Effector memory CD4-positive, alpha-beta T cell (primary cell): ENCODE measurements at places on chromosomes 5 and 9.

DNA sequence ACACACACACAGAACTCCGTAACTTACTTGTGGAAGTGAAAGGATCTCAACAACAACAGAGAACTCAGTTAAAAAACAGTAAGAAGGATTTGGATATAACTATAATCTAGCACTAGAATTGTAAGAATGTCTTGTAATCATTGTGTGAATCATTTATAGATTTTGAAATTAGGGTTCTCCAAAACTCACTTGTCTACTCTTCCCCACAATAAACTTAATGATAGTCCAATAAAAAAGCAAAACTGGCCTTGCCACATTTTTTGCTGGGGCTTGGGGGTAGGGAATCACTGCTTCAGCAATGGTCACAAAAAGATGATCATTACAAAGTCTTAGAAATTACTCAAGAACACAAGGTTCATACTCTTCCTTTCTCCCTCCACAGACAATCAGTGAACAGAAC lies 8.8 kb downstream of the TBCA start:
- no peak overlapping the region for H3K4me3 ChIP-seq
- no peaks in the 10 kb centered on the region for H3K27me3 ChIP-seq
- H3K36me3 ChIP-seq, result peaks cover 5% of the 10 kb centered on the region

DNA sequence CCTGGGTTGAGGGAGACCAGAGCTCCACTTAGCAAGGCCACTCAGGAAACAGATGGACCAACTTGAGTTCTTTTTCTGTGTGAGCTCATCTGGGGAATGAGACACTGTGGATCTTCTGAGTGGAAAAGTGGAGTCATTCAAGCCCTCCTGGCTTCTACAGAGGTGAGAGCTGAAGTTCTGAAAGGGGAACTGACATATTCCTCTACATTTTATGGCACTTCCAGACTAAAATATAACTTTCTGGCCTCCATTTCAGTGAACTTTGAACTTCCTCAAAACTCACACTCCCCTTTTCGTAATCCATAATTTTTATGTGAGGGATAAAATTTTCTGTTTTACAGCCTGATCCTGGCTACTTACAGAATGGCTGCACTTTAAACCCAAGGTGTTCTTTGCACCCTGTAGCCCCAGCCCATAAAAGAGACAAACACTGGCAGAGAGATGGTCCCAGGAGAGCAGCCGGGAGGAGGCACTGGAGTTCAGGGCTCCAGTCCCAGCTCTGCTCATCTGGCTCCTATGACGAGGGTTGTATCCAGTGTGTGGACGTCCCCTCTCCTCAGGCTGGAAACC lies 10.8 kb downstream of the SPAAR start:
- no peak overlapping the region for H3K4me3 ChIP-seq
- no peak for DNase-seq
- no peaks in the 10 kb centered on the region for H3K36me3 ChIP-seq
- H3K4me1 ChIP-seq, result no peaks in the 10 kb centered on the region
- no peaks in the 10 kb centered on the region for H3K27me3 ChIP-seq
- H3K27ac ChIP-seq, result no peak overlapping the region

- H3K4me1 ChIP-seq, result peaks cover 10% of the 10 kb centered on the region
- no peak for DNase-seq
- no peaks in the 10 kb centered on the region for H3K36me3 ChIP-seq
These were observed 3.2 kb downstream of the WHRN start for GRCh38 chr9:114501796-114502682.

DNA sequence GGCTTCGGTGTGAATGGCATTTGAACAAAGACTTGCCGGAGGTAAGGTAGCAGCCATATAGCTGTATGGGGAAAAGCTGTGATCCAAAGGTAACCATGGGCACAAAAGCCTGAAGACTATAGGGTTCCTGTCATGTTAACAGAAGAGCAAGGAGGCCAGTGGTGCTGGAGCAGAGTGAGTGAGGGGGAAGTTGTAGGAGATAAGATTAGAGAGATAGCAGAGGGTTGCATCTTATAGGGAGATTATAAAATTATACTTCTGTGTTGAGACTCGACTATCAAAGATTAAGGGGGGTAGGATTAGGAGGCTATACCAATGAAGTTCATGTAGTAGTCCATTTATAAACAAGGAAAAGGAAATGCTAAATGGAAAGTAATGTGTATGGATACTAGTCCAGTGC lies 3.3 kb downstream of the NCBP1 start:
- peaks cover 24% of the 10 kb centered on the region for H3K4me1 ChIP-seq
- DNase-seq, result no peak
- no peak overlapping the region for H3K4me3 ChIP-seq
- peaks cover 7% of the 10 kb centered on the region for H3K36me3 ChIP-seq

GRCh38 chr5:88388476-88389337 lies 120.1 kb upstream of the TMEM161B start:
- no peaks in the 10 kb centered on the region for H3K4me1 ChIP-seq
- no peak overlapping the region for H3K27ac ChIP-seq
- H3K4me3 ChIP-seq, result no peak overlapping the region
- no peaks in the 10 kb centered on the region for H3K36me3 ChIP-seq
- DNase-seq, result no peak

GRCh38 chr5:73603998-73604397 lies 22.0 kb upstream of the ARHGEF28 start:
- no peaks in the 10 kb centered on the region for H3K4me1 ChIP-seq
- no peak for DNase-seq
- H3K27me3 ChIP-seq, result no peaks in the 10 kb centered on the region

DNA sequence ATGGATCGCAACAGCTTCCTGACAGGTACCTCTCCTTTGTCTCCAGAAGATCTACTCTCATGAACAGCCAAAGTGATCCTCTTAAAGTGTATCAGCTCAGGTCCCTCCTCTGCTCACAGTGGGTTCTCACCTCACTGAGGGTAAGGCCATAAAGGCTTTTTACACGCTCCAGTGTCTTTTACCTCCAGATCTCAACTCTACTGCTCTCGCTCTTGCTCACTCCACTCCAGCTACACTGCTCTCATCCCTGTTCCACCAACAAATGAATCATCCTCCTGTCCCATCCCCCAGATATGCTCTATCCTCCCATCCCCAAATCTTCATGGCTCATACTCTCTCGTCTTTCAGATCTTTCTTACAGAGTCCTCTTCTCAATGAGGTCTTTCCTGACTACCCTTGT lies 248.6 kb upstream of the EFNA5 start:
- H3K27ac ChIP-seq, result no peak overlapping the region
- DNase-seq, result no peak
- H3K27me3 ChIP-seq, result no peaks in the 10 kb centered on the region
- H3K36me3 ChIP-seq, result no peaks in the 10 kb centered on the region

DNA sequence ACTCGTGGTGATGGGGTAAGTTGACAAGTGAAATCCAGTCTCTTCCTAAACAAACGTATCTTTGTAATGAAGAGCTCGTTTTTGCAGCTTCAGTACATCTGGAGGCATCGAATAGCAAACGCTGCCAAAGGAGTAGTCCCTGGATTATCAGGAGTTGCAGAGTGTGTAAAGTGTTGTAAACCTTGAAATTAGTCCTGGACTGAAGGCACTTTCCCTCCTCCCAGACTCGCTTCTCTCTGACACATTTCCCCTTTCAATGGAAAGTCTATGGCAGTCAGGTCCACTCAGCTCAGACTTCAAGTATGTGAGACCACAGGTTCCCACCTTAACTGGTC lies 1.5 kb upstream of the PBX3 start:
- H3K27ac ChIP-seq, result no peak overlapping the region
- H3K4me3 ChIP-seq, result peak overlapping the region; percentile 78
- no peaks in the 10 kb centered on the region for H3K36me3 ChIP-seq
- peaks cover 4% of the 10 kb centered on the region for H3K4me1 ChIP-seq
- H3K27me3 ChIP-seq, result no peaks in the 10 kb centered on the region

- no peak overlapping the region for H3K4me3 ChIP-seq
- H3K4me1 ChIP-seq, result no peaks in the 10 kb centered on the region
- no peak overlapping the region for H3K27ac ChIP-seq
- H3K36me3 ChIP-seq, result no peaks in the 10 kb centered on the region
- no peaks in the 10 kb centered on the region for H3K27me3 ChIP-seq
- DNase-seq, result no peak
These were observed 40.0 kb upstream of the MYO10 start for GRCh38 chr5:16975950-16976624.

DNA sequence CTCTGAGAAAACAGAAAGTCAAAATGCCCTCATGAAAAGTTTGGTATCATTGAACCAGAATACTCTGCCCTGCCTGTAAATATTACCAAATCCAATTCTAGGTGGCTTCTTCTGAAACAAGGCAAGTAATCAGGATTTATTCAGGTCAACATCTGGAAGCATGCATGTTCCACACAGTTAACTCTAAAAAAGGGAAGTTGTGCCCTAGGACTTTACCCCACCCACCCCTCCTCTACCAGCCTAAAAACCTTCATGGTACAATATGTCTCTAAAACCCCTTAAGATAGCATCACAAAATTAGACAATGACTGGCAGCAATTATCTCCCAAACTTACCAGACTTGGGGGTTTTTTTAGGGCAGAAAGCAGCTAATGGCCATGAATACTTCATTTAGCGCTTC lies 414.8 kb upstream of the SLC30A5 start:
- DNase-seq, result no peak
- no peaks in the 10 kb centered on the region for H3K27me3 ChIP-seq
- no peak overlapping the region for H3K4me3 ChIP-seq
- no peak overlapping the region for H3K27ac ChIP-seq

- no peaks in the 10 kb centered on the region for H3K4me1 ChIP-seq
- no peak overlapping the region for H3K27ac ChIP-seq
- no peak for DNase-seq
- no peak overlapping the region for H3K4me3 ChIP-seq
- H3K27me3 ChIP-seq, result no peaks in the 10 kb centered on the region
- no peaks in the 10 kb centered on the region for H3K36me3 ChIP-seq
These were observed 133.0 kb downstream of the ATG10 start for GRCh38 chr5:82104872-82105271.

- no peak overlapping the region for H3K4me3 ChIP-seq
- no peaks in the 10 kb centered on the region for H3K36me3 ChIP-seq
- no peaks in the 10 kb centered on the region for H3K4me1 ChIP-seq
- H3K27me3 ChIP-seq, result no peaks in the 10 kb centered on the region
- H3K27ac ChIP-seq, result no peak overlapping the region
These were observed 98.2 kb downstream of the CETN3 start for GRCh38 chr5:90311401-90311800.

- no peaks in the 10 kb centered on the region for H3K36me3 ChIP-seq
- no peak for DNase-seq
- H3K27ac ChIP-seq, result no peak overlapping the region
- no peak overlapping the region for H3K4me3 ChIP-seq
- H3K27me3 ChIP-seq, result no peaks in the 10 kb centered on the region
- no peaks in the 10 kb centered on the region for H3K4me1 ChIP-seq
These were observed 8.2 kb downstream of the HSPB3 start for GRCh38 chr5:54463713-54464112.

DNA sequence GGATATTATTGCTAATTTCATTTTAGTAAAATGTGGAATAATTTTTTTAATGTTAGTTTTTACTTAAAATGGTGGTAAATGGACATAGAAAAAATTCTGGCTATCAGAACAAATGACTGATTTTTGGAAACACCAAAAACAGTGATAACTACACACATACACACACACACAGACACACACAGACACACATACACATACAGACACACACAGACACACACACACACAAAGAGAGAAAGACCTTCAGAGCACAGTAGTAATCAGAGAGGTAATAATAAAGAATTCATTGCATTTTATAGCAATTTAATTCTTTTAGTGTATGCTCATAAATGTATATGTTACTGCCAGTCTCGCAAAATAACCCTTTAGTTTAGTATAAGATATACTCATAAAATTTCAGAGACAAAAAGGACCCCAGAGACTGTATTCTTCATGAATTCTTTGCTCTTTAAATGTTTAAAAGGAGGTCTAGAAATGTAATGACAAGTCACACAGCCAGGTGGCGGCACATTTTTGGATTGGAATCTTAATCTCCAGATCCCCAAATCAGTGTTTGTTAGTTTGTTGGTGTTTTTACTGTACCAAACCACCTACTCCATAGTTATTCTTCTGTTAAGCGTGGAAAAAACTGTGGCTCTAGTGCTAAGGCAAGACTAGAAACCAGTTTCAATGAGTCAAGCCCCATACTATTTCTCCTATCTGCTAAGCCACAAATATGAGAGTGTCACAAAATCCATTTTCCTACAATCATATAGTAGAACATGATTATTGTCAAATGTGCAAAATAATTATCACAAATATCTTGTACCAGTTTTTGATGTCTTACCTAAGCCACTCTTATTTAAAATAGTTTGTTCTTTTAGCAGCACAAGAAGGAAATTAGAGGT lies 109.9 kb downstream of the EDIL3 start:
- no peak for DNase-seq
- no peaks in the 10 kb centered on the region for H3K4me1 ChIP-seq
- H3K27ac ChIP-seq, result no peak overlapping the region
- H3K27me3 ChIP-seq, result no peaks in the 10 kb centered on the region
- H3K4me3 ChIP-seq, result no peak overlapping the region

- H3K4me3 ChIP-seq, result no peak overlapping the region
- no peaks in the 10 kb centered on the region for H3K4me1 ChIP-seq
- no peaks in the 10 kb centered on the region for H3K27me3 ChIP-seq
- H3K27ac ChIP-seq, result no peak overlapping the region
- H3K36me3 ChIP-seq, result no peaks in the 10 kb centered on the region
- no peak for DNase-seq
These were observed 181.3 kb upstream of the DMRT1 start for GRCh38 chr9:660227-660626.

DNA sequence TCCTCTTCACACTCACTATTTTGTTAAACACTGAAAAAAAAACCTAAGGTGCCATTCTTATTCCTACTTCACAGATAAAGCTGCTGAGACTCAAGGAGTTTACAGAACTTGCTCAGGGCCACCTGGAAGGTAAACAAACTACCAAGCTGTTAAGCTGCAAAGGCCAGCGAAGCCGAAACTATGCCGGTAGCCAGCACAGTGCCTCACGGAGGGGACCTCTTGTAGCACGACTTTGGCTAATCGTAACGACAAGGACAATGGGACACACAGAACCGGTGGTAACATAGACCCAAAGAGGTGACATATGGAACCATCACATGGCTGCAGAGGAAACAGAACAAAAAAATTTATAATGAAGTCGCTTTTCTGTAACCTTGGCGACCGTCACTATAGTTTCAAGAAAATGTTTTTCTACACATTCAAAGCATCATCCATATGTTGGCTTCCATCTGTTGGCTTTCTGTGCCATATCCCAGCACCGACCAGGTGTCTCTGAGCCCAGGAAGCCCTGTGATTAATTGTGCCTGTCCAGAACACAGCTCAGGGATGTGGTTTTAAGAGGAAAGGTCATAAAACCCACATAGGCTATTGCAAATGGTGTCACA lies 60.3 kb downstream of the S1PR3 start:
- no peaks in the 10 kb centered on the region for H3K27me3 ChIP-seq
- H3K4me1 ChIP-seq, result no peaks in the 10 kb centered on the region
- no peak overlapping the region for H3K27ac ChIP-seq
- H3K4me3 ChIP-seq, result no peak overlapping the region
